ENCODE measurements at places on chromosomes 7 and 10. TPM values are rescaled to one million over a fixed set of nuclear protein-coding genes. Genes with fewer than 3 reads are reported as not detected.

DNA sequence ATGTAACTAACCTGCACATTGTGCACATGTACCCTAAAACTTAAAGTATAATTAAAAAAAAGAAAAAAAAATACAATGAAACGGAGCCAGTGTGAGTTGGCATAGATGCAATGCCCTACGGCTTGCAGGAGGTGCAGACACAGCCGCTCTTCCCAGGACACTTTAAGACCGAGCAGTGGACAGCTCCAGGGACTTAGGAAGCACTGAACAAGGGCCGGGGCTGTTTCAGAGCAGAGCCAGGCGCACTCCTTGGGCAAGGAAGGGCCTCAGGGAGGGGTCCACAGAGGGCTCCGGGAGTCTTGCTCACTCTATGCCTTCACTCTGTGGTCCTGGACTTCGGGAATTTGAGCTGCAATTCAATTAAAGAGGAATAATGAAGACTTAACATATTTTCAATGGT, 355.3 kb downstream of the TCERG1L start:
- no peak for DNase-seq

DNA sequence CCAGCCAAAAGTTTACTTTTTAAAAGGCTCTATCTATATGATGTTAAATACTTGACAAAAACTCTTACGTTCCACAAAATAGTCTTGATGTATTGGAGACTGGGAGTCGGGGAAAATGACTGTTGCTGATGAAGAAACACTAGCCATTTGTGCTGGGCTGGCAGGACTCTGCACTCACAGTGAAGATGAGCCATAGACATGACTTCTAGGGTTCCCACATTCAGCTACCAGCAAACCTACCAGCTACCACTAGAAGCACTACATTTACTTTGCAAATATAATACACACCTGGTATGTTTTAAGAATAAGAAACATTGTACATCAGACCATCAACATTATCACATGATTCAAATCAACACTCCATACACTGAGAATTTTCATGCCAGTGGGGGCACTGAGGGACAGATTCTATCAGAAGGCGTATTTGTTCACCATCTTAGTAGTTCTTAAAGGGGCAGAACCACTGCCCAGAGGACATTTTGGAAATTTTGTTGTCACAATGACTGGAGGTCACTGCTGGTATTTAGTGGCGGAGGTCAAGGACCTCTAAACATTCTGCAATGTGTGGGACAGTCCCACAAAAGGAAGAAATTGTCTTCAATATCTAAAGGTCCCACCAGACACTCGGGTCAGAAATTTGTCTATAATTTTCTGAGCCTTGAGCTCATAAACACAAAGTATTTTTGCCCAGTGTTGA, 52.3 kb downstream of the PARD3 start:
- DNase-seq = no peak

DNA sequence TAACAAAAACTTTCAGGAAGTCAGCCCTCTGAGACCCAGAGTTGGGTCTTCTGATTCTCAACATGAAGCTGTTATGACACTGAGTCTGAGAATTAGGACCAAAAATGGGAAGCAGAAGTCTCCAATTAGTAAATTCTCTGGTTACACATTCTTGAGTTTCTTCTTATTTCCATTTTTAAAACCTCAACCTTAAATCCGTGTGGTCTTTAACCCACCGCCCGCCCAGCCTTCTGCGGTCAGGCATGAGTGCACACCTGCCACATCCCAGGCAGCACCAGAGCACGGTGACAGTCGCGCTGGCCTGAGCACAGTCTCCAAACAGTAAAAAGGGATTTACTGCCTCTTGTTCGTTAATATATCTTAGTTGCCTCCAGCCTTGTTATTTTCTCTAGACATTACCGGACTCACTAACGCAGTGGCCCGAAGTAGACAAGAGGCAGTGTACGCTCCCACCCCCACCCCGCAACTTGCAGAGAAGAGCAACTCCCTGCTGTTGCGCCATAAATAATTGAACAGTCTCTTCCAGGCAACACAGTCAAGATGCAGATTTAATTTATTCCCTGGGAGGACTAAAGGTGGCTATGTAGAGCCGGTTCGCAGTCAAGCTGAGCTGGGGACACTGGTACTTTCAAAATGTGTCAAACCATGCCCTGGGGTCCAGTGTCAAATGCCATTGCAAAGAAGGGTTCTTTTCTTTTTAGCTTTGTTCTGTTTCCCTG, 147.0 kb upstream of the CELF2 start:
- DNase-seq = no peak

Gene TMEM229A
- 0.09 TPM for total RNA-seq

DNA sequence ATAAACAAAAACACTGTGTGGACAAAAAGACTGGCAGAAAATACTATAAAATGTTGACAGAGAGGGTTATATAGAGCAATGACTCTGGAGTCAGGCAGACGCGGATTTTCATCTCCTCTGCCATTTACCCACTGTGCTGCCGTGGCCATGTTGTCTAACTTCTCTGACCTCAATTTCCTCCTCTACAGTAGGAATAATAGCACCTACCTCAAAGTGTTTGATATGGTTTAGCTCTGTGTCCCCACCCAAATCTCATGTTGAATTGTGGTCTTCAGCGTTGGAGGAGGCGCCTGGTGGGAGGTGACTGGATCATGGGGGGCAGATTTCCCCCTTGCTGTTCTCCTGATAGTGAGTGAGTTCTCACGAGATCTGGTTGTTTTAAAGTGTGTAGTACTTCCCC, 78.2 kb upstream of the CALN1 start:
- DNase-seq = no peak

DNA sequence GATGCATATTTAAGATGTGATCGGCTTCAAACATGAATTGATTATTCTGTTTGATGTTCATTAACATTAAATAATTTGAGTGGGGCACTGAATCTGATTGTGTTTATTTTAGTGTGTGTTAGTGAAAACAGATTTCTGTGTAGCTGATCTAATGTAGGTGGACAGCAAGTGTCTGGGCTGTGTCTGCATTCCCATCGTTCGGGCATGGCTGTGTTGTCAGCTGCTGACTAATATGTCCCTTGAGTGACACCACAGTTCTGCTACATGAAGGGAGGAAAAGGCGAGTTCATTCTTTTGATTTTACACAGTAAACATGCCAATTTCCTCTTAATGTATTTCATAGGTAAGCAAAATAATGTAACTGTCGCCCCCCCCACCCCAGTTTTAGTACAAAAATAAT, 203.0 kb downstream of the CNTNAP2 start:
- DNase-seq = no peak

GRCh38 chr10:123442901-123443300, 223.3 kb upstream of the GPR26 start:
- DNase-seq = no peak

DNA sequence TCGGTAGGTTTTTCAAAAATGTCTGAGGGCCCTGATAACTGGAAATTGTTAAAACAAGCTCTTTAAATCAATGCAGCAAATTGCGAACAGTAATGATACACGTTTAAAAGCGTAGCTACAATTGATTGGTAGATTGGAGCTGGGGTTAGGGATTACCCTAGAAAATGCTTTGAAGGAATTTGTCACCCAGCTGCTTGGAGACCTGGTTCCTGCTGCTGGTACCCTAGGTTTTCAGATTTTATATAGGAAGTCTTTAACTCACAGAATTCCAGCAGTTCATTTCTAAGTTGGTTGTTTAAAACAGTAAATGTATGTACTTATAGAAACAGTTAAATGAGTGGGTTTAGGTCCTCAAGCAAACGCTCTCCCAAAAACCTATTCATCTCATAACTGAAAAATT, 1.5 kb downstream of the HECTD2 start:
- DNase-seq = no peak

Gene CYP26C1
- not detected for total RNA-seq

- no peak for DNase-seq
Observed at GRCh38 chr7:36639826-36640225, 84.5 kb downstream of the AOAH start.
